ENCODE measurements at places on chromosomes 2 and 18.

DNA sequence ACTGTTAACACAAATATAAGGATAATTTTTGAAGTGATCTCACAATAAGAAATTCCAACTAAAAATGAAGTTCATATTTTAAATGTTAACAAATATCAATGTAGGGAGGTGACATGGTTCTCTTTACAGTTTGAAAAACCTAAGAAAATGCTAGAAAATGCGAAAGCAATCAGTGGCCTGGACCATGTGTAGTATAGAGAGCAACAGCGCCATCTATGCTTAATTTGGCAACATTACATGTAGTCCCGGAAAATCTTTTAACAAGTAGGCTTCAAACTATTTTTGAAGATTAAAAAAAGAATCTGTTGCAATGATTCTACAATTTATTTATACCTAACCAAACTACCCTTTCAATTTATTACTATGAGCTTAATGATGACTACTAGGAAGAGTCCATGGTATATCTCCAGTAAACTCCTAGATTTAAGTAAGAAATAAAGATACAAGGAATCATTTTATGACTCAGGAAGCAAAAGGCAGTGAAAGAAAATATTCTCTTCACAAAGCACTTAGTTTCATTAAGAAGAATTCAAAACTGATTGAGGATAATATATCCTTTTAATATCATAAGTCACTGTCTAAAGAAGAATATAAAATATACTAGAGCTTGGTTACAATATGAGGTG, 33.3 kb downstream of the NDUFA10 start:
- peak; percentile 1 for DNase-seq

- no peak for DNase-seq
These were observed 9.3 kb downstream of the PRKD3 start for GRCh38 chr2:37315364-37315763.

DNA sequence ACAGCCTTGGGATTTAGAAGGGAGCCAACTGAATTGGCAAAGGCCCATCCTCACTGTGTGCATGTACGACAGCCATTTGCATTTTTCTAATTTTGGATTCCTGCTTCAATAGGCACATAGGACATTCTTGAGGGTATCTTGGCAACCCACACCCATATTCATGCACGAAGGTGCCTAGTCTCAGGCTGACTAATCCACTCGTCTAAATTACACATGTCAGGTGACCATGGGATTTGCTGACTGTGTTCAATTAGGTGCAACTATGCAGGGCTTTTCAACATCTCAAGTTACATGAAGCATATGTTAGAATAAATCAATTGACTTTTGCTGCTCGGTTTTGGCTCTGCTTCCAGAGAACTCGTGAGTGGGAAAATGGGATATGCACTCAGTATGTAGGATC, 249.7 kb downstream of the SP3 start:
- no peak for DNase-seq

- DNase-seq, result no peak
These were observed 19.7 kb downstream of the FIGN start for GRCh38 chr2:163716101-163716500.

- no peak for DNase-seq
These were observed 12.7 kb upstream of the EFR3B start for GRCh38 chr2:25029183-25029554.

DNA sequence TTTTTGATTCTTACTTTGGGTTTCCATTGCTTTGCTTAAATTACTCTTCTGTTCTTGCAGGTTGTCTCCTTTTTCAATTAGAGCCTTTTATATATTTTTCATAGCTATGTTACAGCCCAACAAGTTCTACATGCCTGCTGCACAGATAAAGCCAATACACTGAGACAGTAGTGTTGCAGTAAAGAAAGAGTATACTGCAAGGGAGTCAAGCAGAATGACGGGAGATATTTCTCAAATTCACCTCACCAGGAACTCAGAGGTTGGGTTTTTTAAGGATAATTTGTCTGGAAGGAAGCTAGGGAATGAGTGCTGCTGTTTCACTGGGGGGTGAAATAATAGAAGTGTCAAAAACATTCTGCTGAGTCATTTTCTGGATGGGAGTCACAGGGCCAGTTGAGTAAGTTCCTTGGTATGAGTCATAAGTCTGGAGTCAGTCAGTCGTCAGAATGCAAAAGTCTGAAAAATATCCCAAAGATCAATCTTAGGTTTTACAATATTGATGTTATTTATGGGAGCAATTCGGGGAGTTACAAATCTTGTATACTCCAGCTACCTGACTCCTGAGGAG, 193.0 kb upstream of the RGPD4 start:
- DNase-seq, result no peak

DNA sequence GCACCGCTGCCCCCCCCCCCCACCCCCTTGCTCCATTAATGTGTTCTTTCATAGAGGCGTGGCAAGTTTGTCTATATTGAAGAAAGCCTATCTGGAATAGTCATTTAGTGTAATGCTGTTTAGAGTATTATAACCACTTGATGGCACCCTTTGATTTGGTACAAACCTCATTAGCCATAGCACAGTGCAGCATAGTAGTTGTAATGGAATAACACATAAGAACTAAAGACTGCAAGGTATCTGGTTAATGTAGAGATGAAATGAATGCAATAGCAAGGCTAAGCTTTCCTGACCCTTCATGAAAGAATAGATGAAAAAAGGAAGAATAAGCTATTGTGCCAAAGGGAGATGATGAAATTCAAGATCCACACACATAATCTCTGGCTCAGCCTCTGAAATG, 81.9 kb downstream of the EHBP1 start:
- DNase-seq, result no peak

- DNase-seq, result no peak
These were observed 650.1 kb downstream of the SLC4A3 start for GRCh38 chr2:220277445-220277975.

- no peak for DNase-seq
These were observed 23.2 kb downstream of the KCNF1 start for GRCh38 chr2:10934979-10935350.

DNA sequence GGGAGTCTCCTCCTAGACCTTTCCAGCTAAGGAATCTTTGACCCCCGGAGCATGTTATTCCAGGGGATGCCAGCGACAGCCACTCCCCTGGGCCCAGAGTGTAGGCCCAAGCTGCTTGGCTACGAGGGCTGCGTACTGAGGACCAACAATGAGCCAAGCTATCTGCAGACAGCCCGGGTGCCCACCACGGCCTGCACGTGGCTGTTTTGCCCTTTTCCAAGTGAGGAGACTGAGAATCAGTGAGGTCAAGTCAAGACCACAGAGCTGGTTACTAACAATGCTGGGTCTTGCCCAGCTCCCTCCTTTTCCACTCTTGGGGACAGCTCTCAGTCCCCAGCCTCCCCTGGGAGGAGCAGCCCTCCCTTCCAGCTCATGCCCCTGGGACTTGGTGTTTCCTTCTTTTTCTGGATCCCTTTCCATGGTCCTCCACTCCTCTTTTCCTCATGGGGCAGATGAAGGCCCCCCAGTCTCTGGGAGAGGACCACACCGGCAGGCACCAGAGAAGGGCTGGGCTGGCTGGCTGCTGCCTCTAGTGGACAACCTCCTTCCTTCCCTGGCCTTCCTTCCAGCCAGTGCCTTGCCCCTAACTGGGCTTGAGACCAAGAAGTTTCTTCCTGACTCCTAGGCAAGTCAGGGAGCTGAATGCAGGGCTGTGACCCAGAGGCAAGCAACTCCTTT, 550 bp upstream of the MALL start:
- no peak for DNase-seq

Measured in stimulated activated CD4-positive, alpha-beta T cell treated with anti-CD3 and anti-CD28 coated beads, TNF-alpha, amount 100 ng/mL, for 48 hours (primary cell).